Skeletal muscle cell (primary cell): ENCODE measurements at places on chromosomes 2 and 18.

GRCh38 chr2:138602166-138602460 lies 100.5 kb downstream of the SPOPL start:
- DNase-seq: peak; percentile 57

GRCh38 chr2:10909050-10909995 lies 2.4 kb upstream of the KCNF1 start:
- no peak for DNase-seq

DNA sequence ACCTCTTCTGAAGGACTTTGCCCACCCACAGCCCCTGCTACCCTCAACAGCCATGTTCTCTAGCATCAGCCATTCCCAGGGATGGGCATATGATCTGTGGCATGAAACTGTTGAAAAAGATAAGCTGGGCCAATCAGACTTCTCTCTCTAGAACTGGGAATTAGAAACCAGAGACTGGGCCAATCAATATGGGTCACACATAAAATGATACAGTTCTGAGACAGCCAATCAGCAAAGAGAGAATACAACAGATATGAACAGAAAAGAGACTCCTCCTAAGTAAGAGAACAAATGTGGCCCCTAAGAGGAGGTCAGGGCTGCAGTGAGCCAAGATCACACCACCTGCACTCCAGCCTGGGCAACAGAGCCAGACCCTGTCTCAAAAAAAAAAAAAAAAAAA lies 2.1 kb downstream of the KIDINS220 start:
- DNase-seq: no peak

- peak; percentile 61 for DNase-seq
Measured at GRCh38 chr2:19574778-19575260, 216.4 kb upstream of the OSR1 start.

GRCh38 chr2:157927155-157927554 lies 51.0 kb upstream of the ACVR1 start:
- DNase-seq: no peak

GRCh38 chr2:182509216-182509615 lies 82.4 kb upstream of the PDE1A start:
- no peak for DNase-seq

DNA sequence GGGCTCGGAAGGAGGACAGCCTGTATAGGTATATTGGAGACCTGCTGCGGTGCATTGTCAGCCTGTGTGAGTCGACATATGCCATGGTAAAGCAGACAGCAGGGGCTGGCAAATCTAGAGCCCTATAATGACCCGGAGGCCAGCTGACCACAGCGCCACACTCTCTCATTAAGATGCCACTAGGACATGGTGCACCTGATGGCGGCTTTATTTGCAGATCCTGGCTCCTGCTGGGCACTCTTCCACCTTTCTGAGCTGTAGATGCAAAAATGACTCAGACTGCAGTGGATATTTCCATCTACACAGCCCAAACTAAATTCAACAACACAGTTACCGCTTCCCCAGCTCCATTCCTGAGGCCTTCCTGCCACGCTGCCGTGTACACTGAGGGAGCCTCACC lies 389.9 kb downstream of the TNS1 start:
- no peak for DNase-seq

GRCh38 chr2:195706161-195706900 lies 49.3 kb downstream of the SLC39A10 start:
- DNase-seq: no peak

GRCh38 chr18:27577265-27577664 lies 392.2 kb upstream of the CHST9 start:
- DNase-seq: no peak

DNA sequence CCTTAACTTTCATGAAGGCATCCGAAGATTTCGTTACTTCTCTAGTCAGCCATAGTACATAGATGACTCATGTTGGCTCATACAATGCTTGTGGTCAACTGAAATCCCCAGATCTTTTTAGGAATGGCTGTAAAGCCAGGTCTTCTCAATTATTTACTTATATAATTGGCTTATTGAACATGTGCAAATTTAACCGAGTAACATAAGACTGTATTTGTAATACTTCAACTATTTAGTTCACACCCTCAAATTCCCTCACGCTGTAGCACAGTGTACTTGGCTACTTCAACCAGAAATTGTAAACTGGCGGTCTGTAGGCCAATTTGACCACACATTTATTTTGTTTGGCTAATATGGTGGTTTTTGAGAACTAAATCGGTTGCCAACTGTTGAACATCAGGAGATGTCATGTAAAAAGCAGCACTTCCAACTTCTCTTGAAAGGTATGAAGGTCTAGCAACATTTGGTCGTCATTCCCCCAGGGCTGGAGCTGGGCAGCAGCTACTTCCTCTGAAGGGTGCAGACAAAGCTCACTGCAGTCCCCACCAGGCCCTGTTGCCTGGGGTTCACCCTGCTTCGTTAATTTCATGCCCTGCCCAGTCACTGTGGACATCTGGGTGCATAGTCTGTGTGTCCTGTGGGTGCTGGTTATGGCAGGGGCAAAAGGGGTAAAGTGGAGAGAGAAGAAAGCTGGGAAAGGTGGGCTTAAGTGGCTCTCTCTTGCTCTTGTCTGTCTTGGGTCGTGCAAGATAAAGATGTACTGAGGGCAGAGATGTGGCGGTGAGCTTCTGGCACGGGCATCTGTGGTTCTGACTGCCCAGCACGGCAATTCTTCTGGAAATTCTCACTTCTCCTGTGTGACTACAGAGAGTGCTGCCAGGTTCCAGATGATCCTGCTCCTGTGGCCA lies 3.2 kb upstream of the SH3RF3 start:
- peak; percentile 94 for DNase-seq

DNA sequence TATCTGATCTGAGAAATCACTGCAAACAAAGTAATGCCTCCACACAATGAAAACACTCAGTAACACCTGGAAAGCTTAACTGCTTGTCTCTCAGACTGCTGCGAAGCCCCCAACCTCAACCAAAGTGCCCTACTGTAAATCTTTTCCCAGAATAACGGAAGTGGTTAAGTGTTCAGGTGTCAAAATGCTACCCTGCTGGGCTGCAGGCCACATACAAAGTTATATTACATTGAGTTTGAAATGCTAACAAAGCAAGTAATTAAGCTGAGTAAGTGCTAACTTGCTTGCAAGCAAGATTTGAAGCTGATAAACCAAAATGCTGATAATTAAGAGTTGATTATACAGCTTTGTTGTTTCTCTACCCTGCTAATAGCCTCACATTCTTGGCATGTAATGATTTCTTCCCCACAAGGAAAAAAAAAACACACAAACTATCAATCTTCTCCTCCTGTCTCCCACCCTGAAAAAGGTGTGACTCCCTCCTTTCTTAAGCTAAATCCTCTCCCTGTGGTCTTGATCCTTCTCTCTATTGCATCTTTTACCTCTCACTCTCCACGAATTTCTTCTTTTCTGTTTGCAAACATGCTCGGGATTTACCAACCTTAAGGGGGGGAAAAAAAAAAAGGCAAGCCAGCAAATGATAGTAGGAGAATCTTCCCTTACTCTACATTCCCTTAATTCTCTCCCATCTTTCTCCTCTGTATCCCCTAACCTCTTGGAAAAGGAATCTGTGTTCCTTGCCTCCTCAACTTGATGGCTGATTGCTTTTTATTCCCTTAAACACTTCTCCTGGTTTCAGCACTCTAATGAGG lies 266.8 kb upstream of the SIX3 start:
- DNase-seq: no peak

DNA sequence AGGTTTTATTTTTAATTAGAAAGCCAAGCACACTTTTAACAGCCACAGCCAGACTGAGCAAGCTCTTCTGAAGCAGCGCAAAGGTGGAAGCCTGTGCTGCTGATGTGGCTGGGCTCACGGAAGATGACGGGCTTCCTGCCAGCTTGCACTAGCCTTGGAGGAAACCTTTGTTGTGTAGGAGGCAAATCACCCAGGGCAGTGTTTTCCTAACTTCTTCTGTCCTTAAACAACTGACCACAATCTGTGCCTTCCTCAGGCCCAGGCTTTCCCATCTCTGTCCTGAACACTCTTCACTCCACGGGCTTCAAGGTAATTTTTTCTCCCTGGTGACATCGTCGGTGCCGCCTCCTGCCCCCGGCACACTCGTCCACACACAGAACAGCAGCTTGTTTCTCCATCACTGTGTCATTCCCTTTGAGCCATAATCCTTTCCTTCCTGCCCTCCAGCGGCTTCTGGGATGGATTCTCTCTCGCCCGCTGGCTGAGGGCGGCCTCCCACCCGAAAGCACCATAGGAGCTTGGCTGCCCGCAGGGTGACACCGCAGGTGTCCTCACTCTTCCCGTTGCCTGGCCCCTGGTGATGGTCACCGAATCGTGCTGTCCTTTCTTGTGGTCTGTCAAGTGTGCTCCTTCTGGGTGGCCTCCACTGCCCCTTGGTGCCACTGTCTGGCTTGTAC lies 31.1 kb upstream of the INHBB start:
- DNase-seq: no peak

DNA sequence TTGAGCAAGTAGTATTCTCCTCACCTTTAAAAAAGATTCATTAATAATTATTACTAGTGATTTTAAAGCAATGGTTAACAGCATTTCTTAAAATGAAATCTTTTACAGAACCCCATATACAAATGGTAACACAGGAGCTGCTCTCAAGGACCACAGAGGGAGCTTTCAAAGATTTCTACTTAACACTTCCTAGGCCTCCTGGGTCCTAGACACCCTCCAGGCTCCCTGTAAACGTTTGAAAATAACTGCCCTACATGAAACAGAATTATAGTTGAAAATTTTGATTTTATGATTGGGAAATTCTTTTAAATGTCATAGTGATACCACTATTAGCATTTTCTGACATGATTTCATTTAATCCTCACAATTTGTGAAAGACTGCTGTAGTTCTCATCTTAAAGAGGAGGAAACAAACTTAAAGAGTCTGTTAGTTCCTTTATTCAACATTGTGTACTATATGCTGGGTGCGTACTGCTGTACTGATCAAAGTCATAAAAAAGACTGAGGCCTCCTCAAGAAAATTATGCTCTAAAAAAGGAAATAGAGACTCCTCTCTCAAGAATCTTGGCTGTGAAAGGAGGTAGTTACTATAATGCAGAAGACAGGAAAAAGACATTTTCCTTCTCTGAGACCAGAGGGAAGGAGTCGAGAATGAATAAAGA lies 10.6 kb downstream of the CUL3 start:
- no peak for DNase-seq

DNA sequence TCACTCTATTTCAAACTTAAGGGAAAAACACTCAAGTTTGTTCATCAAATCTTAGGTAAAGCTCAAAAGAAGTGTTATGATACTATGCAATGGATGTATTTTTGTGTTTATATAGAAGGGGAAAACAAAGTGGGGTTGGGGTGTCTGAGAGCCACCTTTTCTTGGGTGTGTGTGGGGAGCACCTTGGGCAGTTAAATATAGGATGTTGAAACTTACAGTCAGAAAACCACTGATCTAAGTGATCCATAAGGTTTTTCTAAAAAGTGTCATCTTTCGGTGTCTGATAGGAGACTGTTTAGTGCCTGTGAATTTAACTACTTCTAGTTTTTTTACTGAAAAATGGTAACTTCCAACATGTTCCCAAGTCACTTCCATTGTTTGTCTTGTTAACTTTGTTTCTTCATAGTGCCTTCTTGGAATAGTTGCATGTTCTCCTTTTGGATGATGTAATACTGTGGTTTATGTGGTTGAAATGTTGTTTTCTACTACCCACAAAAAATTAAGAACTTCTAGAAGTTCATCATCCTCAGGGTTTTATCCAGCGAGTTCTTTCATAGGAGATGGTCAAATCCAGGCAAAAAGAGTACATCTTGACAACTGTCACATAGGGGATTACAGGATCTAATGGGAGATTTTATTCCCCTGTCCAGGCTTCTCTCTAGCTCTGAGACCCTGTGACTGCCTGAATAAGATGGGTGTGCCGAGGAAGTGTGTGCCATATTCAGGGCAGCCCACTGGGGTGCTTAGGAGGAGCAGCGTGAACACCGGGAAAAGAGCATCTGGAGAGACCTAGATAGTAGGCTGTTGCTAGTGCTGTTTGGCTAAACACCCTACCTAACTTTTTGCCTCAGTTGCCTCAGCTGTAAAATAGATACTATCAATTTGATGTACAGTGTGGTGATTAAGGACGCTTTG lies 46.2 kb downstream of the CAB39 start:
- peak; percentile 82 for DNase-seq

GRCh38 chr2:171217330-171217729 lies 56.6 kb upstream of the TLK1 start:
- no peak for DNase-seq

DNA sequence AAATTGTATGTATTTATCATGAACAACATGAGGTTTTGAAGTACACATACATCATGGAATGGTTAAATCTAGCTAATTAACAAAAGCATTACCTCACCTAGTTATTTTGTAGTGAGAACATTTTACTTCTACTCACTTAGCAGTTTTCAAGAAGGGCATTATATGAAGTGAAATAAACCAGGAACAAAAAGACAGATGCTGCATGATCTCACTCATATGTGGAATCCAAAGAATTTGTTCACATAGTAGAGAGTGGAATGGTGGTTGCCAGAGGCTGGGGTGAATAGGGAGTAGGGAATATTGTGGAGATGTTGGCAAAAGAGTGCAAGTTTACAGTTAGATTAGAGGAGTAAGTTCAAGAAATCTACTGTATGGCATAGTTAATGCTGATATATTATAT lies 292.0 kb downstream of the ASXL3 start:
- DNase-seq: peak; percentile 10

GRCh38 chr18:72086421-72086820 lies 457.7 kb downstream of the CBLN2 start:
- DNase-seq: no peak

GRCh38 chr2:212752730-212753351 lies 214.2 kb upstream of the ERBB4 start:
- no peak for DNase-seq

GRCh38 chr2:55049043-55049820 lies 1.0 kb downstream of the RTN4 start:
- no peak for DNase-seq

- DNase-seq: no peak
Measured at GRCh38 chr18:59218018-59218417, 1.9 kb upstream of the GRP start.

DNA sequence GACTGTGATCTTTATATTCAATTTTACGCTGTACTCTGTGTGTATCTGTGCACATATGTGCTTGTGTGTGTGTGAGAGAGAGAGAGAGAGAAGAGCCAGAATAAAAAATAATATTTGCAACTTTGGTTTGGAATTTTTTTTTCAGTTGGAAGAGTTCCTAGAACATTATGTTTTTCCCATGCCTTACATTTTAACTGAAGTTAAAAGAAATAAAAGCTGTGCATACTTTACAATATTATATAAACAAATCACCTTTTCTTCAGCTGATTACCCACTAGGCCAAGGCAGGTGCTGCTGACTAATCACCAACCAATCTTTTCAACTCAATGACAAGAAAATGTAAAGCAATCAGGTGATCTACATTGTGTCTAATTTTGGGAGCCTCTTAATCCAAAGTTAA lies 366.3 kb downstream of the NYAP2 start:
- no peak for DNase-seq

GRCh38 chr2:3460831-3461800 lies 58.2 kb downstream of the ADI1 start:
- no peak for DNase-seq
